A549 treated with Hydrocortisone at 1 μM for 4 hours (cell line): ENCODE measurements at places on chromosomes 6 and 20. TPM values are rescaled to one million over a fixed set of nuclear protein-coding genes. Genes with fewer than 3 reads are reported as not detected.

The C20orf96 gene
- total RNA-seq: 10.8 to 12.6 TPM (median 11.2 TPM) in 5 replicates

The PGC gene
- 0.08 to 0.14 TPM (median 0.12 TPM) in 3 of 5 replicates, not detected in the others for total RNA-seq

The SAMHD1 gene
- total RNA-seq: 8.0 to 11.4 TPM (median 8.2 TPM) in 5 replicates

The TGM3 gene
- 0.06 to 0.12 TPM (median 0.07 TPM) in 4 of 5 replicates, not detected in the other for total RNA-seq

The POU5F1 gene
- total RNA-seq: 10.0 to 17.0 TPM (median 11.3 TPM) in 5 replicates

The NKX2-4 gene
- total RNA-seq: 0.05 TPM in 1 of 5 replicates, not detected in the others

The RIN2 gene
- 22.0 to 23.5 TPM (median 22.8 TPM) in 5 replicates for total RNA-seq

The KCNS1 gene
- total RNA-seq: not detected in 5 replicates

The NHLRC1 gene
- total RNA-seq: 1.3 to 2.0 TPM (median 1.8 TPM) in 5 replicates

The FHL5 gene
- total RNA-seq: not detected in 5 replicates

The HDDC2 gene
- 89.0 to 98.4 TPM (median 97.3 TPM) in 5 replicates for total RNA-seq

The WFDC5 gene
- not detected in 5 replicates for total RNA-seq

The SLC17A5 gene
- total RNA-seq: 12.9 to 15.1 TPM (median 14.3 TPM) in 5 replicates

The SYTL3 gene
- total RNA-seq: 1.3 to 1.9 TPM (median 1.6 TPM) in 5 replicates

The DNAH8 gene
- not detected in 5 replicates for total RNA-seq

The ZNF133 gene
- total RNA-seq: 9.4 to 14.6 TPM (median 11.9 TPM) in 5 replicates

The SOBP gene
- 0.68 to 1.2 TPM (median 0.85 TPM) in 5 replicates for total RNA-seq

The TFAP2D gene
- total RNA-seq: not detected in 5 replicates

The MED20 gene
- 13.2 to 20.7 TPM (median 14.9 TPM) in 5 replicates for total RNA-seq

The PCK1 gene
- total RNA-seq: 0.03 to 0.17 TPM (median 0.06 TPM) in 5 replicates

The JARID2 gene
- total RNA-seq: 9.4 to 13.5 TPM (median 11.5 TPM) in 5 replicates
